ENCODE measurements at places on chromosomes 6 and 20.

DNA sequence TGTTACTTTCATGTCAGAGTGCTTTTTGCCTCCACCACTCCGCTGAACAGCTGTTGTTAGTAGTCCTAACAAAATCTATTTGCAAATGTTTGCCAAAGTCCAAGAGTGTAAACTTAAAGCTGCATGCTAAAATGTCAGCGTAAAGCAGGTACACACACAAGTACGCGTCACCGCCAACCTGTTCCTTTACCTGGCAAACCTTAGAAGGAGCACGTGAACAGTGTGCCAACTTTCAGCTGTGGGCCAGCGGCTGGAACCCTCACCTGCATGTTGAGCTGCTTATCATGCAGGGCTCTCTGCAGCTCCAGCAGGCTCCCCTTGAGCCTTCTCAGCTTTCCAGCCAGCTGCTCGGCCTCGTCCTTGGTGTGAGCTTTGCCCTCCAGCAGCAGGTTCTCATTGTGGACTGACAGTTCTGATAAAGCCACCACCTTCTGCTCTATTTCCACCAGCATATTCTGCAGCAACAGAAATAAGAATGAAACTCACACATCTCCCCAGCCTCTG, 359.3 kb downstream of the SYNE1 start:
- DNase-seq: no peak

DNA sequence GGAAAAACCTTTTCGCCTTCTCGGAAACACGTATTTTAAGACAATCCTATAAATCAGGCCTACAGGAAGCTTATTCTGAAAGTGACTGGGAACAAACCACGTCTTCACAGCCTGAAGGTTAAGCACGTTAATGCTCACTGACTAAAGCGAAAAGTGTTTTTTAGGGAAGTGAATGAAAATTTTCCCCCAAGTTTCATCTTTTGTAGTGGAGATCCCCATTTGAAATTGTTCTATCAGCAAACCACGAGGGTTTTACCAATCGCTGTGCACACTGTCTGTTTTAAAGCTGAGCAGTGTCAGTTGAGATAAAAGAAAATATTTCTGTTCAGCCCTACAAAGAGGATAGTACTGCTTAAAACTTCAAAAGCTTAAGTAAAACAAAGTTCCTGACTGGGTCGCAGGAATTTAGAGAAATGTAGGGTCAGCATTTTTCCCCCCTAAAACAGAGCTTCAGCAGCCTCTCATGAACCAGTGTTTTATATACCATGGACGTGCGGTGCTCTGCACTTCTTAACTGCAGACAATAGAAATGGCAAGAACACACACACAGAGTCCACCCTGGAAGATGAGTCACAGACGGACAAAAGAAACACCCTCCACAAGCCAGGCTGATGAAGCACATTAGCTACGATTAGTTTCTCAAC, 34.9 kb downstream of the SLC22A23 start:
- no peak for DNase-seq

GRCh38 chr6:148448369-148449012, 105.9 kb downstream of the SASH1 start:
- DNase-seq: peak; percentile 37

DNA sequence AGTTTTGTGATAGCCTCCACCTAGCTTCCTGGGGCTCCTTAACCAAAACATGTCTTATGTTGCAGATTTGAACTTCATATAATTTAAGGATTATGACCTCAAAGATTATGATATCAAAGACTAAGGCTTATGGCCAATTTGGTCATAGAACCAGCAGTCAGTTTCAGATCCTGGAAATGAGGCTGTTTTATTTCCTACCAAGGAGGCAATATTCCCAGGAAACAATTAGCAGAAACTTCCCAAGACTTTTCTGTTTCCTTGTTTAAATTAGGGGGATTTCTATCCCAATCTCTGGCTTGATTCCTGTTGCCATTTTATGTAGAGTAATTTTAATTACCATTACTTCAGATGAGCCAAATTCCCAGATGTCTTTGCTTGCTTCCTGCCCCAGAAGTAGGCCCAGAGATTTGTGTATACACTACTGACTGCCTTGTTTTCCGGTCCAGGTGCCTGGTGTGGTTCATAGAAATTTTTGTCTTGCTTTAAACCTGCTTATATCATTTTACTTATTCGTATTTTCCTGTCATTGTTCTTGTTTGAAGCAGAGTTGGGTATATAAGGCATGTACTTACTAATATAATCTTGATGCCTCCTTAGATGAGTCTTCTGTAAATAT, 119.2 kb upstream of the TMEM170B start:
- DNase-seq: no peak

- no peak for DNase-seq
Measured at GRCh38 chr6:104788400-104788799, 71.3 kb downstream of the HACE1 start.

- DNase-seq: no peak
Measured at GRCh38 chr20:14916360-14916920, 579.0 kb upstream of the FLRT3 start.

GRCh38 chr20:56163806-56164205, 84.7 kb upstream of the MC3R start:
- DNase-seq: peak; percentile 77

- no peak for DNase-seq
Measured at GRCh38 chr6:149544646-149545257, 1.1 kb downstream of the PPIL4 start.

GRCh38 chr6:167394820-167395219, 69.9 kb downstream of the TTLL2 start:
- DNase-seq: no peak

DNA sequence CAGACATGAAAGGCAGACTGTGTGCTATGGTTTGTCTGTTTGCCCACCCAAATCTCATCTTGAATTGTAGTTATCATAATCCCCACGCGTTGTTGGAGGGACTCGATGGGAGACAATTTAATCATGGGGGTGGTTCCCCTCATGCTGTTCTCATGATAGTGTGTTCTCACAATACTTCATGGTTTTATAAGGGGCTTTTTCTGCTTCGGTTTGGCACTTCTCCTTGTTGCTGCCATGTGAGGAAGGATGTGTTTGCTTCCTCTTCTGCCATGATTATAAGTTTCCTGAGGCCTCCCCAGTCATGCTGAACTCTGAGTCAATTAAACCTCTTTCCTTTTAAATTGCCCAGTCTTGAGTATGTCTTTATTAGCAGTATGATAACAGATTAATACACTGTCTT, 47.2 kb upstream of the MICB start:
- DNase-seq: no peak

GRCh38 chr6:2616811-2617210, 133.9 kb downstream of the MYLK4 start:
- no peak for DNase-seq

DNA sequence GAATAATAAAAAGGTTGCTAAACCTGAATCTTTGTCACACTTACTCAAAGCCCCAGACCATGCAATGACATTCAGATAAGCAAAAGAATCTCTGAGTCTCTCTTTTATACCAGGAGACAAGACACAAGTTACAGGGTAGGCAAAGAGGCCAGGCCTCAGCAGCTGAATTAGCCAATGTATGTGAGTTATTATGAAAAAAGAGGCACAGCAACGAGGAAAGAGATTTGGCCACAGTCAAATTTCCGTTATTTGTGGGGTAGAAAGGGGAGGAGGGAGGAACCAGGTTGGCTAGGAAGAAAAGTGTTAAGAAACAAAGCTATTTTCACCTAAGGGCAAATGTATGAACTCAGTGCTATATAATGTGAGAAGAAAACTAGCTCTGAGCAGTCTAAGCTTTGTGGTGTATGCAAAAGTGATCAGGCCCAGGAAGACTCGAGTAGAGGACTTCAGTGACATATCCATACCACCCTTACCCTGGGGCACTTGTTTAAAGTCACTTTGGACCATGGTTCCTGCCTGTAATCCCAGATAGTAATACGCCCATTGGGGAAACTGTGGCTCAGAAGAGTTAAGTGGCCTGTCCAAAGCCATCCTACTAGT, 19.1 kb downstream of the IPCEF1 start:
- no peak for DNase-seq

GRCh38 chr20:53013847-53014246, 41.7 kb downstream of the TSHZ2 start:
- no peak for DNase-seq

GRCh38 chr6:89950879-89951391, 56.7 kb downstream of the GJA10 start:
- no peak for DNase-seq

DNA sequence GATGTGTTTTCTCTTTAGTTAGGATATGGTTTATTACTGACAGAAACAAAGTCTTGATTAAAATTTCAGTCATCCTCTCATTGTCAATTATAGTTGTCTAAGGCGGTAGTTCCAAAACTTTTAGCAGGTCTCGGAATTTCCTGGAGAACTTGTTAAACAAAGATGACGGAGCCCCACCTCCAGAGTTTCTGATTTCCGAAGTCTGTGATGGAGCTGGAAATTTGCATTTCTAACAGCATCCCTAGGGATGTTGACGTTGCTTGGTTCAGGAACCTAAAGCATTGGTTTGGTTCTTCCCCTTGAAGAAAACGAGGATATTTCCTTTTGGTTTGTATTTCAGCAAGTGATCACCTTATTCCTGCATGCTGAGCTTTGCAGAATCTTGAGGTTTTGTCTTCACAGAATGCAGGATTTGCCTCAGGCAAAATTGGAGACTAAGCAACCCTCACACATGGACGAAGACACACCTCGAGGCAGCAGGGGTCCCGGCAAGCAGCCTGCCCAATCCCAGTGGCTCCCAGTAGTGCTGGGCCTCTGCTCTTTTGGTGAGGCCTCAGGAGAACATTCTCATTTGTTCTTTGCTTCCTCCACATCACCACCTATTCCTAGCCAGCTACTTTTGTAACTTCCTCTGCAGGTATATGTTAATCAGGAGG, 187.1 kb upstream of the PHACTR1 start:
- no peak for DNase-seq

DNA sequence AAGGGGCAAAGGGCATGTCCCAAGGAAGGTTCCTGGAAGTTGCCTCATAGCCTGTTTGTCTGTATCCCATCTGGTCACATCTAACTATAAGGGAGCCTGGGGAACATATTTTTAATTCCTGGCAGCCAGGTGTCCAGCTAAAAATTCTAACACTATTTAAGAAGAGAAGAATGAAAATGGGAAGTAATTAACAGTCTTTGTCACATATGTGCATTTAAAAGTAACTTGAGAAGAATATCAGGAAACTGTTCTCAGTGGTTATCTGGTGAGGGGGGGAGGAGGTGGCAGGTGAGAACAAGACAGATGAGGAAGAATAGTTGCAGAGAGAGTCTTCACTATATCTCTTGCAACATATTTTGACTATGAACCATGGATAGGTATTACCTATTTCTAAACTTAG, 75.5 kb upstream of the ELOVL5 start:
- no peak for DNase-seq

Data from endodermal cell (in vitro differentiated cells).